ENCODE measurements at places on chromosomes 2 and 18.

- H3K4me1 ChIP-seq = peaks cover 7% of the 10 kb centered on the region
- no peak for DNase-seq
- H3K27ac ChIP-seq = no peak overlapping the region
- no peaks in the 10 kb centered on the region for H3K27me3 ChIP-seq
- no peak overlapping the region for H3K4me3 ChIP-seq
- H3K36me3 ChIP-seq = no peaks in the 10 kb centered on the region
Measured at GRCh38 chr2:11872247-11872947, 126.0 kb downstream of the LPIN1 start.

- H3K4me3 ChIP-seq = no peak overlapping the region
- H3K4me1 ChIP-seq = peaks cover 6% of the 10 kb centered on the region
- no peak overlapping the region for H3K27ac ChIP-seq
- no peak for DNase-seq
- no peaks in the 10 kb centered on the region for H3K36me3 ChIP-seq
- no peaks in the 10 kb centered on the region for H3K27me3 ChIP-seq
Measured at GRCh38 chr2:149036507-149037293, 1.8 kb upstream of the LYPD6B start.

- no peak for DNase-seq
- H3K36me3 ChIP-seq = no peaks in the 10 kb centered on the region
- no peak overlapping the region for H3K27ac ChIP-seq
- no peak overlapping the region for H3K4me3 ChIP-seq
- peaks cover 19% of the 10 kb centered on the region for H3K4me1 ChIP-seq
Measured at GRCh38 chr18:22303927-22304326, 113.8 kb downstream of the CTAGE1 start.

- no peak for DNase-seq
- H3K27ac ChIP-seq = no peak overlapping the region
- H3K4me1 ChIP-seq = no peaks in the 10 kb centered on the region
Measured at GRCh38 chr18:6412933-6413472, 1.7 kb downstream of the L3MBTL4 start.

- 0 out of 2 replicates have a peak, but pooled peaks cover 9% of the 10 kb centered on the region for H3K36me3 ChIP-seq
- H3K4me3 ChIP-seq = no peak overlapping the region
- peaks cover 17% of the 10 kb centered on the region for H3K4me1 ChIP-seq
- no peaks in the 10 kb centered on the region for H3K27me3 ChIP-seq
- H3K27ac ChIP-seq = no peak overlapping the region
Measured at GRCh38 chr2:180000434-180000833, 6.7 kb downstream of the CWC22 start.

DNA sequence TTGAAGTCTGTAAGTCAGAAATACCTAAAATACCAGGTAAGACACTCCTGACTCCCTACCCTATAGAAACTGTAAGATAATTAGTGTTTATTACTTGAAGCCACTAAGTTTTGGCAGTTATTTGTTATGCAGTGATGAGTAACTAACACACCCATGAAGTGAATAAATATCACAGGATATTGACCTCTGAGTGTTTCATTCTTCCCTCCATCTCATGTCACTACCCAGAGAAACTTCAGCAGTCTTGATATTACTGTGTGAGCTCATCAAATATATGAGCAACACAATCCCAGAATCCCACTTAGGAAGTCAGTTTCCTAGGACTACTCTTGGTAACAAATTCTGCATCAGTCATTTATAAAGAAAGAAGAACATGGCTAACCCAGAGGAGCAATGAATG is 529.7 kb downstream of the FBXO15 start:
- no peaks in the 10 kb centered on the region for H3K27me3 ChIP-seq
- no peaks in the 10 kb centered on the region for H3K36me3 ChIP-seq
- H3K4me3 ChIP-seq = no peak overlapping the region

GRCh38 chr2:20796374-20796791 is 26.5 kb downstream of the LDAH start:
- DNase-seq = no peak
- no peaks in the 10 kb centered on the region for H3K27me3 ChIP-seq
- peaks cover 15% of the 10 kb centered on the region for H3K36me3 ChIP-seq
- H3K4me3 ChIP-seq = no peak overlapping the region
- H3K27ac ChIP-seq = peak overlapping the region; percentile 70
- H3K4me1 ChIP-seq = peaks cover 21% of the 10 kb centered on the region

- DNase-seq = no peak
- no peak overlapping the region for H3K4me3 ChIP-seq
- H3K27ac ChIP-seq = no peak overlapping the region
- H3K36me3 ChIP-seq = no peaks in the 10 kb centered on the region
- H3K4me1 ChIP-seq = no peaks in the 10 kb centered on the region
Measured at GRCh38 chr2:134301928-134302260, 48.0 kb downstream of the MGAT5 start.

DNA sequence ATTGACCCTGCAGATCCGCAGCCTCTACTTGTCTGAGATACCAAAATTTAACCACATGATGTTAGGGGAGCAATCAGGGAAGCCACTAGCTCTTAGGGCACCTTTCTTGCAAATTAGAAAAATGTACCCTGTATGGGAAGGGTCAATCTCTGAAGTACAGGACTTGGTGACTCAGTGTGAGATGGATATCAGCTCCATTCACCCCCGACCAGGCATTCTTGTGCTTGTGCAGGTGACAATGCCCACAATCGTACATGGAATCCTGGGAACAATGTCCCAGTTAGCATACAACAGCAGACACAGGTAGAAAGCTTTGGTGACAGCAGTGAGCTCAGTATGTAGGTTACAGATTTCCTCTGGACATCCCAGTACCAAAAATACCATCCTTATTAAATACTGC is 137.7 kb upstream of the ITGB6 start:
- DNase-seq = peak; percentile 46
- H3K4me1 ChIP-seq = peaks cover 33% of the 10 kb centered on the region
- H3K27ac ChIP-seq = no peak overlapping the region
- no peaks in the 10 kb centered on the region for H3K36me3 ChIP-seq
- no peaks in the 10 kb centered on the region for H3K27me3 ChIP-seq
- H3K4me3 ChIP-seq = no peak overlapping the region

- DNase-seq = no peak
- no peaks in the 10 kb centered on the region for H3K4me1 ChIP-seq
- H3K27ac ChIP-seq = no peak overlapping the region
- H3K4me3 ChIP-seq = no peak overlapping the region
- no peaks in the 10 kb centered on the region for H3K36me3 ChIP-seq
Measured at GRCh38 chr2:70851704-70852103, 16.1 kb upstream of the CD207 start.

- H3K36me3 ChIP-seq = no peaks in the 10 kb centered on the region
- H3K27ac ChIP-seq = peak overlapping the region; percentile 47
- no peak overlapping the region for H3K4me3 ChIP-seq
- 0 out of 2 replicates have a peak, but pooled peaks cover 9% of the 10 kb centered on the region for H3K4me1 ChIP-seq
- no peaks in the 10 kb centered on the region for H3K27me3 ChIP-seq
Measured at GRCh38 chr2:159249990-159250715, 36.4 kb downstream of the WDSUB1 start.

- no peaks in the 10 kb centered on the region for H3K4me1 ChIP-seq
- DNase-seq = no peak
- H3K27me3 ChIP-seq = peaks cover 60% of the 10 kb centered on the region
- no peaks in the 10 kb centered on the region for H3K36me3 ChIP-seq
- no peak overlapping the region for H3K4me3 ChIP-seq
Measured at GRCh38 chr2:75870651-75871137, 160.0 kb upstream of the GCFC2 start.

DNA sequence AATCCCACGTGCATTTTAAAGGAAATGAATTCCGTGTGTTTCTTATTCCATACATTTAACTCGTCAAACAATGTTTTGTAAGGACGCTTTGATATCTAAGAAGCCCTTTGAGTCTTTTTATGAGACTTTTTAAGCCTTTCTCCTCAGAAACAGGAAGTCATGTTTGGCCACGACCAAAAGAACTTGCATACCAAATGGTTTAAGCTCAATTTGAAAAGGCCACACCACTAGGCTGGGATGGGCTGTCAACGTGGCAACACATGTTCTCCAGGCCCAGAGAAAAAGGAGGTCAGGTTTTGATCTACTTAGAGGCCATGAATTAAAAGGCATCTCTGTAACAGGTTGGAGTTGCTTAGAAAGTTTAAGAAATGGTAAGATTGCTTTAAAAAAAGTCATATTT is 441.8 kb downstream of the CMPK2 start:
- no peak overlapping the region for H3K4me3 ChIP-seq
- H3K27ac ChIP-seq = no peak overlapping the region
- H3K36me3 ChIP-seq = no peaks in the 10 kb centered on the region
- no peak for DNase-seq

DNA sequence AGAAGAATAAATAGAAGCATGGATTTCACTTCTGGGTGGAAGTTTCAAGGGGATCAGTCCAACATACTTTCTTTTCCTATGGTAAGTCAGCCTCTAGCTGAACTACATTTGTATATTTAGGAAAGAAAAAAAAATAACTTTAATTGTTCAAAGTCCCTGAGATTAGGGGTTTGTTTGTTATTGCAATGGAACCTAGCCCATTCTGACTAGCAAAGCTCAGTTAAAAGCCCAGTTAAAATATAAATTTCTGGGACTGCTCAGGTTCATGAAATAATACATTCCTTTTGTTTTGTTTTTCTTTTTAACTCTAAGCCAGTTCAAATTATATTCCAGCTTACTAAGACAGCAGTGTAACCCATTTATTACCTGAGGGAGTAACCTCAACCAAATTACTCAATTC is 2069.6 kb upstream of the CELF4 start:
- H3K36me3 ChIP-seq = no peaks in the 10 kb centered on the region
- no peak for DNase-seq
- no peak overlapping the region for H3K4me3 ChIP-seq
- no peaks in the 10 kb centered on the region for H3K4me1 ChIP-seq
- no peaks in the 10 kb centered on the region for H3K27me3 ChIP-seq

GRCh38 chr2:26238311-26238958 is 6.0 kb downstream of the HADHA start:
- peaks cover 26% of the 10 kb centered on the region for H3K4me1 ChIP-seq
- H3K27ac ChIP-seq = no peak overlapping the region
- no peaks in the 10 kb centered on the region for H3K27me3 ChIP-seq
- H3K4me3 ChIP-seq = no peak overlapping the region

- peaks cover 21% of the 10 kb centered on the region for H3K27me3 ChIP-seq
- peaks cover 10% of the 10 kb centered on the region for H3K4me1 ChIP-seq
- peak overlapping the region; percentile 99 for H3K4me3 ChIP-seq
- no peaks in the 10 kb centered on the region for H3K36me3 ChIP-seq
- peak; percentile 88 for DNase-seq
- peak overlapping the region; percentile 25 for H3K27ac ChIP-seq
Measured at GRCh38 chr2:17879137-17879912, 858 bp downstream of the KCNS3 start.

GRCh38 chr2:241126201-241126611 is 23.1 kb downstream of the PASK start:
- DNase-seq = no peak
- H3K4me1 ChIP-seq = no peaks in the 10 kb centered on the region
- no peak overlapping the region for H3K27ac ChIP-seq
- no peak overlapping the region for H3K4me3 ChIP-seq
- peaks cover 3% of the 10 kb centered on the region for H3K36me3 ChIP-seq
- no peaks in the 10 kb centered on the region for H3K27me3 ChIP-seq

DNA sequence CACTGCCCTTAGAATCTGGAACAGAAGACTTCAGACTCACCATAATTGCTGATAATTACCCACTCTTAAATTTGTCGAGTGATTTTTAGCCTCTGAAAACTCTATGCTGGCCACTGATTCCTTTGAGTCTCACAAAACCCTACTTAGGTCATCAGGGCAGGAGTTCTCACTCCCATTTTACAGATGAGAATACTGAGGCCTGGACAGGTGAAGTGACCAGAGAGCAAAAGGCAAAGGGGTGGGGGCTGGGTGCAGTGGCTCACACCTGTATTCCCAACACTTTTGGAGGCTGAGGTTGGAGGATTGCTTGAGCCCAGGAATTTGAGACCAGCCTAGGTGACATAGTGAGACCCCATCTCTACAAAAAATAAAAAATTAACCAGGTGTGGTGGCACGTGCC is 34.8 kb upstream of the SLC35F6 start:
- H3K27me3 ChIP-seq = no peaks in the 10 kb centered on the region
- H3K4me1 ChIP-seq = peaks cover 14% of the 10 kb centered on the region
- DNase-seq = no peak
- H3K36me3 ChIP-seq = no peaks in the 10 kb centered on the region
- no peak overlapping the region for H3K4me3 ChIP-seq
- no peak overlapping the region for H3K27ac ChIP-seq

- peaks cover 6% of the 10 kb centered on the region for H3K36me3 ChIP-seq
- no peaks in the 10 kb centered on the region for H3K27me3 ChIP-seq
- H3K4me3 ChIP-seq = no peak overlapping the region
- peaks cover 46% of the 10 kb centered on the region for H3K4me1 ChIP-seq
- peak; percentile 77 for DNase-seq
- peak overlapping the region; percentile 50 for H3K27ac ChIP-seq
Measured at GRCh38 chr2:54579682-54580620, 123.8 kb downstream of the SPTBN1 start.

- H3K27ac ChIP-seq = no peak overlapping the region
- no peak overlapping the region for H3K4me3 ChIP-seq
- no peaks in the 10 kb centered on the region for H3K4me1 ChIP-seq
- peaks cover 29% of the 10 kb centered on the region for H3K36me3 ChIP-seq
Measured at GRCh38 chr2:229832510-229832898, 89.3 kb downstream of the TRIP12 start.

DNA sequence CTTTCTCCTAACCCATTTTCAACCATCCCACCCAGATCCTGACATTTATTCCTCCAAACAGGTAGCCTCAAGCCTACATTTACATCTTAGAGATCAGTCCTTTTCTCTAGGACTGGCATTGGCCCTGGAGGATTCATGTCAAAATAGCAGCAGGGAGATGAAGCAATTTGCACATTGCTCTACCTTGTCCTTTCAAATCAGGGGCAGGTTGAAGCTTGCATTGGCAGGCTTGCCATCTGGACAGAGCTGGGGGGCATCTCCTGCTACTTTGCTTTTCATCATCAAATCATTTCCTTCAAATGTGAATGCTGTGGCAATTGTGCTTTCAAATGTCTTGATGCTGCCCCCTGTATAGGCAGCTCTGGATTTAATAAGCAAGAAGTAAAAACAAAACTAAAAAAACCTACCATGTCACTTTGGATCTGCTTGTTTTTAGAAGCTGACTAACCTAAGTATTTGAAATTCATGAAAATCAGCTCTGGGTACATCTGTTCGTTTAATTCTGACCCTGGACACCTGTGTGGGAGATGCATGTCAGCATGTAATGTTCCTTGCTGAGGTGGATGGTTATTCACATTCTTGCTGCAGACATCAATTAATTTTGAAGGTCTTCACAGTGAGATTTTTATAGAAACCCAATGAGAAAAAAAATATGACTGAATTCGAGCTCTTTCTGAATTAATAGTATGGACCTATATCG is 47.9 kb downstream of the KIF5C start:
- no peak overlapping the region for H3K4me3 ChIP-seq
- no peaks in the 10 kb centered on the region for H3K27me3 ChIP-seq
- no peak overlapping the region for H3K27ac ChIP-seq
- DNase-seq = no peak
